ENCODE measurements at places on chromosomes 16 and 17. TPM values are rescaled to one million over a fixed set of nuclear protein-coding genes. Genes with fewer than 3 reads are reported as not detected.

The ITGAD gene
- total RNA-seq = not detected

The EPX gene
- not detected for total RNA-seq

The MYH1 gene
- not detected for total RNA-seq

The CCDC200 gene
- not detected for total RNA-seq

The ULK2 gene
- 26.7 TPM for total RNA-seq

The FBXW10B gene
- 0.32 TPM for total RNA-seq

The AXIN2 gene
- total RNA-seq = 1.4 TPM

The TUFM gene
- total RNA-seq = 132 TPM

The NT5M gene
- total RNA-seq = 1.4 TPM

The RHBDF1 gene
- total RNA-seq = 43.6 TPM

The KRT32 gene
- total RNA-seq = not detected

The RBFOX1 gene
- total RNA-seq = not detected

The BICDL2 gene
- total RNA-seq = not detected

The KRT33A gene
- total RNA-seq = not detected

The CCL17 gene
- total RNA-seq = not detected

The PSME3 gene
- total RNA-seq = 87.4 TPM

The ACSM2A gene
- total RNA-seq = 0.16 TPM

The EVPLL gene
- total RNA-seq = not detected

The TIGD7 gene
- 3.7 TPM for total RNA-seq

The MEFV gene
- 0.13 TPM for total RNA-seq

The C16orf96 gene
- total RNA-seq = not detected
